ENCODE measurements at places on chromosomes 5 and 9.

DNA sequence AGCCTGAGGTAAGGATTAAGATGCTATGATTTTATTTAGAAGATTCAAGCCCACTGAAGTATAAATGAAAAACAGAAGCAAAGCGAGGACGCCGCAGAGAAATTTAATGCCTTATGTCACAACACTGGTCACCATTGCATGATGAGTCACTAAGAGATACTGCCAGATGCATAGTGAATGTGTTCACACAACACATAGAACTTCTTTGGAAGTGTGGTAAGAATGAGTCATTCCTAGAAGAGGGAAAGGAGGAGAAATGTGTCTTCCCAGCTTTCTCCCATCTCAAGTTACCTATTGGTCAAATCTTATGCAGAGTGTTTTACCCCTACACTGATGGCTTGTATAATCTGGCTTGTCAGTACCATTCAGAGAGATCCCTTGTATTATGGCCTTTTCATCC is 465.3 kb upstream of the ARRDC3 start:
- DNase-seq, result no peak

DNA sequence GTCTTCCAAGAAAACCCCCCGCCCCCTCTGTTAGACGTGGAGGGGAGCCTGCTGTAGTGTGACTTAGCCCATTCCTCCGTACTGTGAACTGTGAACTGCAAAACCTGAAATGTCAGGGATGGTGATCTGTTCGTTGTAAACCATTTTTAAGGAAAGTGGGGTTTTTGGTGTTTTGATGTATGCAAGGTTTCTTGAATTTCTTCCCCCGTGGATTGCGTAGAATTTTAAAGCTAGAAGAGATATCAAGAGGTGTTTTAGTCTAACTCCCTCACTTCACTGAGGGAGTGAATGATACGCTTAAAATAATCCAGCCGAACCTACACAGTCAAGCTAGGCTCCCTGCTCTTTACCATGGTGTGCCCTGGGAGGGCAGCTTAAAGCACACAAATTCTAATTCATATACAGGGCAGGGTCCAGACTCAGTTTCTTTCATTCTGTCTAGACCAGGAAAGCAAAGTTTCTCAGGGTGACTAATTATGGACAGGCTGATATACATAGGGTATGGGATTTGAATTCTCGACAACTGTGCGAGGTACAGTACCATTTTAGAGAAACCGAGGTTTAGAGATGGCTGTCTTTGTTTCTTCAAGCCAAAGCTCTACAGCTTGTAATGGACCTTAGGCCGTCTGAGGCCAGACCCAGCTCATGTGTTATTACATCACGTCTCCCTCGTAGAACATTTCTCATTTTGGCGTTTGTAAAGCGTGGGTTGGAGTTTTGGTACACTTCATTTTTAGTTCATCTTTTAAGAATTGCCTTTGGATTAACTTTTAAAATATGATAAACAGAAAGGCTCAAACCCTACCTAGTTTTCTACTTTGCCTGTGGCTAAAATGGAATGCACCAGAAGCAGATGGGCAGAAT is 2.7 kb downstream of the PTGER4 start:
- DNase-seq, result no peak

- no peak for DNase-seq
Observed at GRCh38 chr5:172141949-172142319, 46.1 kb downstream of the STK10 start.

DNA sequence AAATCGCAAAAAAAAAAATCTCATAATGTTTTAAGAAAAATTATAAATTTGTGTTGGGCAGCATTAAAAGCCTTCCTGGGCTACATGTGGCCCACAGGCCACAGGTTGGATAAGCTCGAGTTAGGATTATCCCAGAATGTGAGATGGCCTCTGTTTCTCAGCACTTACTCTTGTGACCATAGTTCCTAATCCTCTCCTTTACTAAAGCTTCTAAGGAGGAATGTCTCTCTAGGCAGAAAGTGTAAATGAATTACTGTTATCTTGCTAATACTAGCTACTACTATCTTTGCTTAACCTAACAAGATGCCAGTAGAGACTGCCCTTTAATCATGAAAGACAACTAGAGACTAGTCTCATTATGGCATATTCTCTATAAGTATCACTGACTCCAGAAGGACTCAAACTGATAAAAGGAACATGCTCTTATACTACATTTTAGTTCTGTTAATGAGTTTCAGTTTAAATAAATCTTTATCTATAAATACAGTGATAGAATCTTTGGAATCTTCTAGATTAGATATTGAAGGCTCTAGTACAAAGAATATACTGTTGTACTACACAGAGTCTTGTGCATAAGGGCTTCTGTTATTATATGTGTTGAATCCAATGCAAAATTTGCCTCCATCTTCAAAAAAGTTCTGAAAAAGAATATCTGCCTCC is 13.8 kb downstream of the INVS start:
- no peak for DNase-seq

Data from stimulated activated CD8-positive, alpha-beta memory T cell treated with anti-CD3 and anti-CD28 coated beads, Interleukin-7, amount 100 ng/mL, for 1 hour (primary cell).